ENCODE measurements at places on chromosomes 4 and X. TPM values are rescaled to one million over a fixed set of nuclear protein-coding genes. Genes with fewer than 3 reads are reported as not detected.

DNA sequence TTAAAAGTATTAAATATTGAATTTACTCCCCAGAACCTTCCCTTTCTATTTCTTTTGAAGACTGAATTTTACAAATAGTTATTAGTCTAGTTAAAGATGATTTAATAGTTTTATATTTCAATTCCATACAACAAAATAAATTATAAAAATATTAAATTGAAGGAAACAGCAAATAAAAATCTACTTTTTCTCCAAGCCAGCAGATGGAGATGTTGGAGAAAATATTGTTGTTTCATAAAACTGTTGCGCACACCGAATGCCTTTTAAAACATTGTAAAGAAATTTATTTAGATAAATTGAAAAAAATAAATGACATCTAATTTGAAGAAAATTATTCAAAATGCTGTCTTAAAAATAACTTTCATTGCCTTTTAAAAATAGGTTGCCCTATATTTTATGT lies 5.5 kb downstream of the GRIA2 start:
- no peak for DNase-seq

Gene VEGFC
- polyA plus RNA-seq = 8.4 TPM

Gene USP26
- polyA plus RNA-seq = not detected

Gene OPN1MW2
- polyA plus RNA-seq = not detected

DNA sequence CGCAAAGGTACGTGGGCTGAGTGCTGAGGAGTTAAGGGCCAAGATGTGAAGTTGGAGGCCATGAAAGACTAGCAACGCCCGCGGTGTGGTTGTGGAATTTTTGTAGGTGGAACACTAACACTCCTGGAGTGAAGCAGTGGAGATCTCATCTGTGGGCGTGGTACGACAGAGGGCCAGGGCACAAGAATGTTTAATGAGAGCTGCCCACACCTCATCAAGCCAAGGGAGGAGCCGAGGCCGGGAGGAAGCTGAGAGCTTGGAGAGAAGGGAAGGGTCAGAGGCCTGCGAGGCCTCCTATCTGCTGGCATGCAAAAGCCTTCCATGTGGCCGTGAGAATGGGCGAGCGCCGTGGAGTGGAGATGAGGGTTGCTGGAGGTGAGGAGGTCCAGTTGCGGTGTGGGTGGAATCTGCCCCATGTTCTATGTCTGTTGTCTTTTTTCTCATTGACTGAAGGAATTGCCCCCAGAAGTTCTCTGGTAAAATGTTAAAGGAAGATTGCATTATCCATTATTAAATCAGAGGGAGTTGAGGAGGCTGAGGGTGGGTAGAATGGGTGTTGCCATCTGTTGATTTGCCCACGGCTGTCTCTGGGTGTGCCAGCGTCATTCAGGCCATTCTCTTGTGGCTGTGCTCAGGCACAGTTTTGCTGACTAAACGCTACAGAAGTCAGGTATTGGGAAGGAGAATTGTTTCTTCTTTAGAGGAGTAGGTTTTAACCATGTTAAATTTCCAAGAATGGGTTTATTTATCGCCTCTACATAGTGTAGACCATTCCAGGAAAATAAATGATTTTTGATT lies 19.8 kb downstream of the SNX25 start:
- DNase-seq = no peak
